ENCODE measurements at places on chromosomes 3 and 15.

GRCh38 chr3:184236636-184237035 is 7.3 kb downstream of the VWA5B2 start:
- DNase-seq: no peak

DNA sequence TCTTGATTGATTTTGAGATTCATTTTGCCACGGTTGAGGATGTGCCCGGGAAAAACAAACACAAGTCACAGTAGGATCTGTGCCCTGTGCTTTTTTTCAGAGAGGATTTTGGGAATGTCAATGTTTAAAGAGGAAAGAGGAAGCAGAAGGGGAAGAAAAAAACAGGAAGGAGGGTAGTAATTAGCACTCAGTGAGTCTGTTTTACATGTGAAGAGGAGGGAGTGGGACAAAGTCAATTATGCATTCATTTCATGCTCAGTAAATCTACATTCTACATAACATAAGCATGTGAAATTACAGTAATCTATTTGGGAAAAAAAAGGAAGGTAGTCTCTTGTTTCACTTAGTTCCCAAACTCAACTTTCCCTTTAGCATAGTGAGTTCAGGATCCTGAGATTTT is 18.3 kb upstream of the CD200 start:
- no peak for DNase-seq

DNA sequence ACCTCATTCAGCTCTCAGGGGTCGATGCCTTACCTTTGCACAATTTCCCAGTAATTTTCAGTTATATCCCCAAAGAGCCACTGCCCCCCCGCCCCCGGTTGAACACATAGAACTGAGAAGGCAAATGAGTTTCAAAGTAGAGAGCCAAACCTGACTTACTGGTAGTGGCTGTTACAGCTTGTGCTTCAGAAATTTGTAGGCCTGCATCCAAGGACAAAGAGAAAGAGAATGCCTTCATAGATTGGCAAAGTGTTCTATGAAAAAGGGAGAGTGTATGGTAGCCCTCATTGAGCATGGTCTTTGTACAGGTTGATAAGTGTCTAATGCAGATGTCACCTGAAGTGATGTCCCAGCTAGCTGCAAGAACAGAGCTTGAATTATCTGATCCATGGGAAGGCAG is 13.9 kb downstream of the SEMA6D start:
- no peak for DNase-seq

GRCh38 chr3:170387950-170388349 is 30.4 kb downstream of the SKIL start:
- DNase-seq: no peak

GRCh38 chr3:12181301-12181700 is 22.6 kb upstream of the TIMP4 start:
- no peak for DNase-seq

- no peak for DNase-seq
Measured at GRCh38 chr3:111666041-111666735, 71.0 kb upstream of the ZBED2 start.

DNA sequence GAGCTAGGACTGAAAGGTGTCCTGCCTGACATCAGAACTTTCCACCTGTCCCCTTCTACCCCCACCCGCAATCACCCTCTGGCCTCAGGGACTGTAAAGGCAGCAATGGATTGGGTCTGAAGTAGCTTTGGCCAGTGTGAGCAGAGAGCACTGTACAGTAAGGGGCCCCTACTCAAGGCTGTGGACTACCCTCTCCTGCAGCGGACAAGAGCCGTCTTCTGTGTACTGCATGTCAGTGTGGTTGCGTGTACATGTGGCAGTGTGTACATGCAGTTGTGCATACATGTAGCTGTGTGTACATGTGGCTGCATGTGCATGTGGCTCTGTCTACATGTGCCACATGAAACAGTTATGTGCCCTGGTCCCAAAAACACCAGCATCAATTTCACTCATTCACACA is 205.9 kb upstream of the LINGO1 start:
- DNase-seq: no peak

- no peak for DNase-seq
Measured at GRCh38 chr15:48925714-48926223, 38.0 kb downstream of the SHC4 start.

DNA sequence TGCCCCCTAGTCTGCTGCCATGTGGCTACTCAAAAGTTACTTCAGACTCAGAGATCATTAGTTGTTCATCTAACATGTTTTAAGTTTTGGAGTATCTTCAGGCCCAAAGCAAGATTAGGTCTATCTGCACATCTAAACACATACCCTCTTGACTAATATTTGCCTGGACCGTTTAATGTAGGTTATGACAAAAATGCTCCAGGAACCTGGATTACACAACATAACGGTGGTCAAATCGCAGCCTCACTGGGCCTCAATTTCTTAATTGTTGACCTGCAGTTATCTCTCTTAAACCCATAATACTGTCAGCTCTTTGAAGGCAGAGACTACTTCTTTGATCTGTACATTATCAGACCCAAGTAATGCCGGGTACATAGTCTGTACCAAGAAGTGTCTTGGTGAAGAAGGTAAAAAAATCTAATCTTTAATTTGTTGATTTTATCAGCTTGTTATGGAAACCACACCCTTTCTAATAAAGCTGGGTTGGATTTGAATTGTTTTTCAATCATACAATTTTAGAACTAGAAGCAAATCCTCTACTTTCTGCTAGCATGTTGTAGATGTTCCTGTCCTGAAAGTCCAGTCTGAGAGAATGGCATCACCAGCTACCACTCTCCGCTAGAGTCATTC is 3.6 kb downstream of the SNRK start:
- DNase-seq: no peak

DNA sequence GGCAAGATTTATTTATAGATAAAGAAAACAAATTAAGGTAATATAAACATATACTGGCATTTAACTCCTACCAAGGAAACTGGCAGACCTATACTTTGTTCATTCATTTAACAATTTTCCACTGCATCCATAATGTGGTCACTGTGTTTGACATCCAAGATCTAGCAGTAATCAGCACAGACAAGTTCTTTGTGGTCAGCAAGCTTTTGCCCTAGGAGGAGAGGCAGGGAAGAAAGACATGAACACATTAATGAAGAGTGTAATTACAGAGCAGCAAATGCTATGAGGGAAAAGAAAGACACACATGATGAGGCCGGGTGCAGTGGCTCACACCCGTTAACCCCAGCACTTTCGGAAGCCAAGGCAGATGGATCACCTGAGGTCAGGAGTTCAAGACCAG is 34.4 kb downstream of the SUCLG2 start:
- no peak for DNase-seq

DNA sequence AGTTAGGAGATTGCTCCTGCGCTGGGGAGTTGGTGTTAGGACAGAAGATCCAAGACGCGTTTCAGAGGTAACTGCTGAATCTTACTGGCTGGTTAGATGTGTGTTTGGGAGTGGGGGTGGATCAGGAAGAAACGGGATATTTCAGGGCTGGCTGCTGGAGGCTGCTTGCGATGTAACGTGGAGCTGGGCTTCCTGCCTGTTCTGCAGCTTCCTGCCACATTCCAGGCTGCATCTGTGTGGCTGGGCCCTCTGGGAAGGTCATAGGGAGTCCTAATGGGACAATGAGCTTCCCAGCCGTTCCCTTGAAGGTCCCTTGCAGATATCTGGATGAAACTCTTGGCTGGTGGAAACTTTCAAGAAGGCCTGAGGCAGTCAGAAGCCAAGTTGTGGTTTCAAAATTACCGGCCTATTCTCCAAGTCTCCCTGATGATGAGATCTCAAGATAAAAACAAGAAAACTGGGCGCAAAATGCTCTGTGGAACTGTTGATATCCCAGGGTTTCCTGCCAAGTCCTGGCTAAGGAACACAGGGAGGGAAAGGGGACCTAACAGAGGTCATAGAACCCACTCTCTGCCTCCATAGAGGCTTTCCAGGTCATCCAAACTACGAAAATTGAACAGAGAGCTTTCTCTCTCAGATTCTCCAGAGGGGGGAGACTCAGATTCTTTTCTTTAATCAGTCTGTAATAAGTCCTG is 67.0 kb downstream of the NOX5 start:
- no peak for DNase-seq

- DNase-seq: no peak
Measured at GRCh38 chr3:184360070-184360928, 1.1 kb downstream of the CLCN2 start.

GRCh38 chr3:196477678-196478077 is 25.9 kb downstream of the RNF168 start:
- no peak for DNase-seq

DNA sequence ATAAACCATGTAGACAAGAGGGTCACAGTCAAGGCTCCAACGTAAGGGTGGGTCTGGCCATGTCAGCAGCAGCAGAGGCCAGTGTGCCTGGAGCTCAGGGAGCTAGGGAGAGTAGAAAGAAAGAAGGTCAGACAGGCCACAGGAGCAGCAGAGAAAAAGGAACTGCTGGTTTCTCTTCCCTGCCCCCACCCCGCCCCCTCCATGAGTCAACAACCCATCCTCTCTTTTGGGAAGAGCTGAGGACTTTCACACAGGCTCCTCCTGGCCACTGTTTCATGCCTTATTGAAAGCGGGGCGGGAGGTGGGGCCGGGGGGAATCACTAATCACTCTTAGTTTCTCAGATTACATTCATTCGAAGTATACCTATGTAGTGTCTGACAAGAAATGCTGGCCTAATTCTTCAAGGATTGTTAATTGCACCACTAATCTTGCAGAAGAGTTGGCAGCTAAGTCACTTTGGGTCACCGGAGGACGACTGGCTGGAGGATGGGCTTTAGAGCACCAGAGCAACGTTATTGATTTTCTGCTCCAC is 9.1 kb upstream of the SCG3 start:
- DNase-seq: peak; percentile 6

DNA sequence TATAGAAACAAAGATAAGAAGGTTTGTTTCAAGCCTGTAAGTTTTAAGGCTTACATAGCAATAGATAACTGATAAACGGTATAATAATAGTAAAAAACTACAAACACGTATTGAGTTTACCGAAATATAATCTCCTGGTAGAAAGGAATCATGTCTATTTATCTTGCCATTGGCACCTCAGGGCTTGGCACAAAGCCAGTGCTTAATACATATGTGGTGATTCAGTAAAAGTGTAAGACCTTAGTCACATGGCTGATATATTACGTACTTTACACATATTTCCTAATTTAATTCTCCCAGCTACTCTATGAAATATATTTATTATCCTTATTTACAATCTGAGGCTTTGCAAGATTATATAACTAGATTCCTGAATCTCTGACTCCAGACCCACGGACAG is 32.0 kb upstream of the SLCO3A1 start:
- no peak for DNase-seq

GRCh38 chr3:177754508-177754921 is 557.2 kb upstream of the TBL1XR1 start:
- DNase-seq: no peak

GRCh38 chr3:172915911-172916514 is 165.5 kb downstream of the ECT2 start:
- no peak for DNase-seq

DNA sequence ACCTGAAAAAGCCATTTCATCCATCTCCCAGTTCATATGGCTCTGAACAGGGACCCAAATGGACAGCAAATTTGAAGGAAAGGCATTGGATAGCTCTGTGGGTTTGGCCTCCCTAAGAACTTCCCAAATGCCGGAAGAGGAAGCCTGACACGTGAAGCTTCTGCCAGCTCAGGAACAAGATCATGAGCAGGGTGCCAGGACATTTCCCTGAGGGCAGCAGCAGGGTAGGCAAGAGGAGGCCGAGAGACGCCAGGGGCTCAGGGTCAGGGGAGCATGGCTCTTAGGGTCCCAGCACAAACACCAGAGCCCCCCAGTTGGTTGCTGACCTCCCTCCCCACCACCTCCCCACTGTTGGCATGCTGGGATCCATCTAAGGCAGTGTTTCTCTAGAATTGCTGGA is 187.5 kb downstream of the MEGF11 start:
- DNase-seq: no peak

GRCh38 chr3:187919048-187919447 is 173.8 kb upstream of the BCL6 start:
- DNase-seq: no peak

DNA sequence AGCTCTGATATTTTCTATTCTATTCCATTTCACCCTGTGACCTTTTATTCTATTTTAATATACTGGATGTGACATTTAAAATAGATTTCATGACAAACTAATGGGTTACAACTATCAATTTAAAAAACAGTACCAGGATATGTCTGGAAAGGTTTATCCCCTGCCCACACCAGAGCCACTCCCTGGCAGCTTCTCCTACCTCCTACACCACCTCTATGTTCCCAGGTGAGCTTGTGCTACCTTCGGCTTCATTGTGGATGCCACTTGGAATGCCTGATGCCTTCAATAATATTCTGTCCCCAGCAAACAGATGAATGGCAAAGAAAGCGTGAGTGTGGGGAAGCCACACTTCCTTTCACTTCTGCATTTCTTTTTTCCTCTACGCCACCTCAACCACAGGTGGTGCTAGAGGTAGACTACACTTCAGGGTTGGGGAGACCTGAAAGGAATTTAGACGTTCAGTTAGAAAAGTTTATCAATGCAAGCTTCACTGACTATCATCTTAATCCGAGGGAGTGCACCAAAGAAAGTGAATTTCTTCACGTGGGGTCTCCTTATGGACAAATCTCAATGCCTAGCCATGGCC is 213.0 kb downstream of the SSR3 start:
- DNase-seq: no peak

- DNase-seq: no peak
Measured at GRCh38 chr3:107008213-107008612, 369.0 kb upstream of the CCDC54 start.

DNA sequence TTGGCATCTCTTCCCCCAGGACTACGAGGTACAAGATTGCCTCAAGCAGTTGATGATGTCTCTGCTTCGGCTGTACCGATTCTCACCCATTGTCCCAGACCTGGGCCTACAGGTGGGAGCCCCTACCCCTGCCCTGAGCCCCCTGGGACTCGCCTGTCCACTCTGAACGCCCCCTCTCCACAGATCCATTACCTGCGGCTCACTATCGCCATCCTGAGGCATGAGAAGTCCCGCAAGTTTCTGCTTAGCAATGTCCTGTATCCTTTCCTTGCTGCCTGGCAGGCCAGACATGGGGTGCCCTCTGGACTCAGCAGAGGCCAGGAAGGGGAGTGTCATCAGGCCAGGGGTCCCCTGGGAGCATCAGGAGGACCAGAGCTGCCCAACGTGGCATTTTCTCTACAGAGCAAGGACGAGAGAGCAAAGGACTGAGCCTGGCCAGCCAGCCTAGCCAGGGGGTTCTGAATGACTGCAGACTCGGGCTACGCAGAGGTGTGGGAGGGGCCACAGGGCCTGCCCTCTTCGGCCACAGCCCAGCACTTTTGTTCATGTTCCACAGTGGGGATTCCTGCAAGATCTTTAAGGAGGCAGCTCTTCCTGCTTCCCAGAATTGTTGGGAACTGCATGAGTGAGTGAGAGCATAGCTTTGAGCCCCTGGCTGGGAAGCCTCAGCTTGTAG is 11.2 kb downstream of the RNF123 start:
- no peak for DNase-seq

DNA sequence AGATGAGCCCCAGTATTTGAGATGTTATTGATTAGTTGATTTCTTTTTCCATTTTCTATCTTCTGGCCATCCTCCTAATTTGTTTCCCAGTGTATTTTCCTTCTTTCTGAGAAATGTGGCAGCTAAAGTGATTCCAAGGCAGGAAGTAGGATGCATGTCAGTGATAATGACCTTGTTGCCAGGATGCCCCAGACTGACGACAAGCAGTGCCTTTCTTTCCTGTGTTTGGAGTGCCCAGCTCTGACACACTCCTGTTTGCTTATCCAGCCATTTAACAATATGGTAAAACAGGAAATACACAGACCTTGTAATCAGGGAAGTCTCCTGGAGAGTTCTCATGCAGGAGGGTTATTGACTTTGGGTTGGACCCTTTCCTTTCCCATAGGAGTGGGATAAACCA is 20.4 kb downstream of the TMOD2 start:
- DNase-seq: no peak

All from NCI-H510A (cell line).